ENCODE measurements at places on chromosomes 12 and 14. TPM values are rescaled to one million over a fixed set of nuclear protein-coding genes. Genes with fewer than 3 reads are reported as not detected.

NEUROD4 gene
- not detected for total RNA-seq

DLGAP5 gene
- not detected for total RNA-seq

PEBP1 gene
- 2,090 TPM for total RNA-seq

KRT72 gene
- not detected for total RNA-seq

FBXW8 gene
- total RNA-seq, result 14.1 TPM

PLBD1 gene
- total RNA-seq, result 7.7 TPM

EPS8 gene
- 26.1 TPM for total RNA-seq

OVCH1 gene
- total RNA-seq, result 0.13 TPM

PRH2 gene
- 0.22 TPM for total RNA-seq

NYNRIN gene
- 6.8 TPM for total RNA-seq

ADAM21 gene
- 0.61 TPM for total RNA-seq

P2RX2 gene
- total RNA-seq, result not detected

TROAP gene
- 1.8 TPM for total RNA-seq

MUCL1 gene
- not detected for total RNA-seq

AKAP3 gene
- total RNA-seq, result 3.1 TPM
